Thyroid gland (tissue), 4 donors: ENCODE measurements at places on chromosomes 1 and 21. TPM values are rescaled to one million over a fixed set of nuclear protein-coding genes. Genes with fewer than 3 reads are reported as not detected.

TCHH gene
- total RNA-seq: not detected

USP24 gene
- total RNA-seq: 38.5 TPM

- DNase-seq: peak; percentile 28
Measured at GRCh38 chr1:161166669-161167548, 683 bp downstream of the PPOX start.

GRCh38 chr1:21573971-21574465 is 64.8 kb downstream of the ALPL start:
- DNase-seq: peak; percentile 87

DNA sequence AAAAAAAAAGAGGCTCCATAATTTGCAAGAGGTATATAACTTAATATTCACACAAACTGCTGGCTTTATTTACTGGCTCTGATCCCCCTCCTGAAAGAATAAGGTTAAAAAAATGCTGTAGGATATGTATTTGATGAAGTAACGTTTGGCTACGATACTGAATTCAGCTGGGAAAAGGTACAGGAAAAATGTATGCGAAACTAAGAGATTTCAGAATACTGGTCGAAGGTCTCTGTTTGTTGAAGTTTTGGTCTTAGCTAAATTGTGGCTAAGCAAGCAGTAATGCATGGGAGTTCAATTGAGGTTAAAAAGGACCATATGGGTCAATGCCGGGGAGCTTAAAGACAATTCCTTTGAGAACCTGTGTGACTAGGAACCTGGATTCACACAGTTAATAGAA is 355.5 kb upstream of the NCAM2 start:
- DNase-seq: no peak

SMCP gene
- total RNA-seq: not detected

GRCh38 chr1:114214016-114214415 is 60.3 kb upstream of the SYT6 start:
- no peak for DNase-seq

DNA sequence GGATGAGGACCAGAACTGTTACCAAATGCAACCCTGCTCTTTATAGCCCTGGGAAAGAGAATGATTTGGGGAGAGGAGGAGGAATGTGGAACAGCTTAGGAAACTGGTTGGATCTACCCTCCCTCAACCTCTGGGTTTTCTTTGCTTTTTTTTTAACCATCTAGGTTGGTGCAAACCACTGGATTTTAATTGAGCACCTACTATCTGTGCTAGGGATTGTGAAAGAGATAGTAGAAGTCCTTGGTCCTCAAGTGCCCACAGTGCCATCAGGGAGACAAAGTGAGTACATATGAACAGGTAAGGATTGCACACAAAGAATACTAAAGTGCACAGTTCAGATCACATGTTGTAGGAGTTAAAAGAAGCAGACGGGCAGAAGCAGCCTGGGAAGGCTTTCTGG is 4.7 kb downstream of the TAGLN2 start:
- no peak for DNase-seq

FASLG gene
- 0.33 TPM for total RNA-seq

- no peak for DNase-seq
Measured at GRCh38 chr21:17466166-17466565, 46.7 kb upstream of the CXADR start.

DYNLT5 gene
- 3.0 TPM for total RNA-seq

OR6K6 gene
- not detected for total RNA-seq
